ENCODE measurements at places on chromosomes 5 and 9.

- DNase-seq = no peak
Observed at GRCh38 chr5:151662805-151663204, 23.9 kb downstream of the SPARC start.

- no peak for DNase-seq
Observed at GRCh38 chr5:1762883-1763547, 36.6 kb downstream of the MRPL36 start.

- DNase-seq = no peak
Observed at GRCh38 chr5:61551637-61552313, 219.7 kb downstream of the ZSWIM6 start.

GRCh38 chr5:109351988-109352864 is 57.5 kb downstream of the PJA2 start:
- DNase-seq = no peak

- DNase-seq = no peak
Observed at GRCh38 chr5:125401724-125402622, 655.5 kb upstream of the ZNF608 start.

DNA sequence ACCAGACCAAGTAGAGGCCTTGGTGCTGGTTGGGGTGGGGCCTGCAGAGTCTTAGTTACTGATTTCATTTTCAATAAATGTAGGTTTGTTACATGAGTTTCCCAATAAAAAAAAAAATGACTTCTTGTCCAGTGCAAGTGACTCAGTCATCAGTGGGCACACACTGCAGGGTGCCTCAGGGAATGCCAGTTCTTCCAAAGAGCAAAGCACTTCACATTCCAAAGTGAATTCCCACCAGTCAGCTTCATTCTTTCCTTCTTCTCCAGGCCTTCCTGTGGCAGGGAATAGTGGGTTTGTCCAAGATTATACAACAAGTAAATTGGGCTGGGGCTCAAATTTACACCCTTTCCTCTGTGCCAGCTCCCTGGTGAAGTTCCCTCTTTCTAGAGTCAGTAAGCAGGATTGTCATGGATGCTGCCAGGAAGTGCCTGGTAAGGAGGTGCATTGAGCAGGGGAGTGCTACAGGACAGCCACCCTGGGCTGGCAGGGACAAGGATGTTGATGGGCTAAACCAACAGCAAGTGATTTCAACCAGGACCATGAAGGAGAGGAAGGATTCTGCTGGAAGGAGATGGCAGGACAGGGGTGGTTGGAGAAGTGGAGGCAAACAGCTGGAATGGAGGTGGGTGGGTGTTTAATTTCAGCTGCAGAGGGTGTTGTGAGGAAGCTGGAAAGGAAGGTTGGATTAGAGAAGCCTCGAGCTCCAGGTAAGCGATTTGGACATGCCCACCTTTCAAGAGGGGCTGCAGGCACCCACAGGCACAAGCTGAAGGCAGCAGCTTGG is 3.7 kb upstream of the B4GALT7 start:
- no peak for DNase-seq

- DNase-seq = peak; percentile 15
Observed at GRCh38 chr9:92669527-92669889, 423 bp downstream of the IPPK start.

DNA sequence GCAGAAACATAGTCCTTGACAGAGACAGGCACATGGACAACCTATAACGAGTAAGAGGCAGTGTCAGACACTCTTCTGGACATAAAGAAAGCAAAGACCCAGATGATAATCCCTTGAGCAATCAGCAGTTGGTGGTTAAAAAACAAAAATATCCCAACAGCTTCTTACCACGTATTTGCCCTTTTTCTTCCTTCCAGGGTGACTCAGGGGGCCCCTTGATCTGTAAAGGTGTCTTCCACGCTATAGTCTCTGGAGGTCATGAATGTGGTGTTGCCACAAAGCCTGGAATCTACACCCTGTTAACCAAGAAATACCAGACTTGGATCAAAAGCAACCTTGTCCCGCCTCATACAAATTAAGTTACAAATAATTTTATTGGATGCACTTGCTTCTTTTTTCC is 9.5 kb downstream of the GZMK start:
- DNase-seq = no peak

DNA sequence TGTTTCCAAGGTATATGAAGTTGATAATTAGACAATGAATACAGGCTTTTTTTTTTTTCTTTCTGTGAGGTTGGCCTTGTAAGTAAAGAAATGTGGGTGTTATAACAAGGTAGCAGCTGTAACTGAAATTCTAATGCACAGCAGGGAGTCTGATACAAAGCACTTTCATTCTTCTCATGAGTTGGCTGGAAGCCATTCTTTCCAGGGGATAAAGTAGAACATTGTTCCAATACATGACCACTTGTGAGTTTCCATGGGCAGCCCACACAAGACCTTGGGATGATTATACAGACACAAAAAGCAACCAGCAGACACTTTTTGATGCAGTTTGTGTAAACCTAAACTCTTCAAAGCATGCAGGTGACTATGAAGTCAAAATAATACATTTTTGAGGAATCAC is 1785.9 kb upstream of the WWC1 start:
- no peak for DNase-seq

- no peak for DNase-seq
Observed at GRCh38 chr9:134198791-134199190, 34.4 kb upstream of the RNU6ATAC start.

- no peak for DNase-seq
Observed at GRCh38 chr5:145204743-145205142, 630.4 kb downstream of the PRELID2 start.

- no peak for DNase-seq
Observed at GRCh38 chr9:75448281-75448680, 360.0 kb downstream of the OSTF1 start.

DNA sequence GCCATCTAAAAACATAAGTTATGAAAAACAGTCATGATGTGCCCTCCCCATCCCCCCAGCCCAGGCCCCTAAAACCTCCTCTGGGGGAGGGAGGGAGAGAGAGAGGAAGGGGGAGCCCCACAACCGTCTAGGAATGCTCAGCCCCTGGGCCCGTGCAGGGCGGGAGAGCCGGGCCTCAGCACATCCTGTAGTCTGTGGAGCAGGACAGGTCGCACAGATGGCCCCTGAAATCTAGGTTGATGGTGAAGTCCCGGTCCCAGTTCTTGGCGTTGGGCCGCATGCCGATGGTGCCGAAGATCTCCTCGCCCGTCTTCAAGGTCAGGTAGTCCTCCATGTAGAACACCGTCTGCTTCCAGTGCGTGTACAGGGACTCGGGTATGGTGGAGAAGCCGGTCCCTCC is 38.1 kb downstream of the RAB24 start:
- DNase-seq = no peak

GRCh38 chr5:103258957-103259704 is 568 bp downstream of the MACIR start:
- peak; percentile 28 for DNase-seq

GRCh38 chr5:181053488-181054121 is 13.5 kb downstream of the BTNL9 start:
- DNase-seq = no peak

- no peak for DNase-seq
Observed at GRCh38 chr9:131608493-131609037, 63.2 kb downstream of the PRRT1B start.

DNA sequence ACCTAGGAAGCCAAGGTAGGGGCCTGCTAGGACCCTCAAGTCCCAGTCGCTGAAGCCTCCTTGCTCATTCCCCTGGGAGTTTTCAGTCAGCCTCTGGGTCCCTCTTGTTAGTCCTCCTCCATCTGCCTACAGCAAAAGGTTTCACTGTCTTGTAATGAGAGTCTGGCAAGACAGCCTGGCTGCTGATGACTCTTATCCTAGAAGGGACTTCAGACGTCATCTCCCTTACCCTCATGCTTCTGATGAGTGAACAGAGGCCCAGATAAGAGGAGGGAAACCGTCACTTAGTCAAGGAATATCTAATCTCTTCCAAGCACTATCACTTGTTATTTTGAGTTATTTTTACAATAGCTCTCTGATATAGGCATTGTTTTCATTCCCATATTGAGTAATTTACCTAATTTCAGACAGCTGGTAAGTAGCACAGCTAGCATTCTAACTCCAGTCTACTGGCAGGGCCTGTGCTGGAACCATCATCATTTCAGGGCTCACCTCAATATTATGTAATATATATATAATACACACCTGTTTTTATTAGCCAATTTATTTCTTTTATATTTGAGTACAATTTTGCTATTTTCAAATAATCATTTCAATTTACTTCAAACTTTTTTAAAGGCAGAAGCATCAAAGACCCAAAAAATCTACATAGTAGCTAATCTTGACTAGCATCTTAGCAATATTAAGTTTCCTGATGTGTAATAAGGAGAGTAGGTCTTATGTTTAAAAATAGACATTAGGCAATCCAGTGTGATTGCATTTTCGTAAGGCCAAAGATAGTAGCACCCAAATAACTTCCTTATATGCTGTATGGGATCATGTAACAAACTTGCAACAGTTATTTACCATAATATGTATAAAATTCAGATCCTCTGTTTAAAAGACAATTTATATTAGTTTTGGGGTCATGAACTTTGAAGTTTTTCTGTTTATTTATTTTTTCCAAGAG is 7.9 kb downstream of the CMYA5 start:
- DNase-seq = no peak

GRCh38 chr5:109946610-109947009 is 256.9 kb downstream of the MAN2A1 start:
- no peak for DNase-seq

DNA sequence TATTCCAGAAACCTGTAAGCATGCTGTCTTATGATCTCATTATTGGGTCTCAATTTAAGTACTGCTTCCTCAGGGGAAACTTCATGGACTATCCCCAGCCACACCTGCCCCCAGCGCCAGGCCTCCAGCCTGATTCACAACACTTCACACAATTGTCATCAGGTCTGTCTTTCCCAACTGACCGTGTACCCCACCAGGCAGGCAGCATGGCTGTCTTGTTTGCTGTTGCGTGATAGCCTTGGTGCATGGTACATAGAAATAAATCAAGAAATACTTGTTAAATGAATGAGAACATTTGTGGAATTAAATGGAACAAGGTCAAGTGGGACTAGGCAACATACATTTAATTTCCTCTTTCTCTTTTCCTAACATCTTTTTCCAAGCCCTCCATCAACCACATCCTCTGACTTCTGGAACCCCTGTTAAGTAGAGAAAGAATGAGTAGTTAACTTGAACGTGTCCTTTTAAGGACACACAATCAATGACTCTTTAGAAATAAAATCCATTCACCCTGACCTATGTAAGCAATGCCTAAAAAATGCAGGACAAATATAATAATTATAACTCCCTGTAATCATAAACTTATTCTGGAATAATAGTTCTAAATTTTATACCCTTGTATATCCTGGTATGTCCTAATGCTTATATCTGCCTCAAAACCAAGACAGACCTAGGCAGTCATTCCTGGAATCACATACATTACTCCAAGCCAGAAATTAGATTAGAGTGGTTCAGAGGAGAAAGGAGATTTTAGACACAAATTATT is 17.2 kb upstream of the THG1L start:
- DNase-seq = no peak

- no peak for DNase-seq
Observed at GRCh38 chr5:135487037-135487395, 34.9 kb upstream of the TIFAB start.

GRCh38 chr5:168642019-168642418 is 62.9 kb upstream of the PANK3 start:
- no peak for DNase-seq

DNA sequence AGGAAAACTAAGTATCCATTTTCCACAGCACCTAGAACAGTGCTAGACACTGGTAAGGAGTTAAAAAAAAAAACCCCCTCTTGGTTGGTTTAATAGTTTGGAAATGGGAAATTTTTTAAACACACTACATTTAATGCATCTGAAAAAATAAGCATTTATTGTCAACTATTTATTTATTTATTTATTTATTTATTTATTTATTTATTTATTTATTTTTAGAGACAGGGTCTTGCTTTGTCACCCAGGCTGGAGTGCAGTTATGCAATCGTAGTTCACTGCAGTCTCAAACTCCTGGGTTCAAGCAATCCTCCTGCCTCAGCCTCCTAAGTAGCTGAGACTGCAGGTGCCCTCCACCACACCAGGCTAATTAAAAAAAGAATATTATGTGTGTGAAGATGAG is 51.6 kb downstream of the SNCAIP start:
- no peak for DNase-seq

DNA sequence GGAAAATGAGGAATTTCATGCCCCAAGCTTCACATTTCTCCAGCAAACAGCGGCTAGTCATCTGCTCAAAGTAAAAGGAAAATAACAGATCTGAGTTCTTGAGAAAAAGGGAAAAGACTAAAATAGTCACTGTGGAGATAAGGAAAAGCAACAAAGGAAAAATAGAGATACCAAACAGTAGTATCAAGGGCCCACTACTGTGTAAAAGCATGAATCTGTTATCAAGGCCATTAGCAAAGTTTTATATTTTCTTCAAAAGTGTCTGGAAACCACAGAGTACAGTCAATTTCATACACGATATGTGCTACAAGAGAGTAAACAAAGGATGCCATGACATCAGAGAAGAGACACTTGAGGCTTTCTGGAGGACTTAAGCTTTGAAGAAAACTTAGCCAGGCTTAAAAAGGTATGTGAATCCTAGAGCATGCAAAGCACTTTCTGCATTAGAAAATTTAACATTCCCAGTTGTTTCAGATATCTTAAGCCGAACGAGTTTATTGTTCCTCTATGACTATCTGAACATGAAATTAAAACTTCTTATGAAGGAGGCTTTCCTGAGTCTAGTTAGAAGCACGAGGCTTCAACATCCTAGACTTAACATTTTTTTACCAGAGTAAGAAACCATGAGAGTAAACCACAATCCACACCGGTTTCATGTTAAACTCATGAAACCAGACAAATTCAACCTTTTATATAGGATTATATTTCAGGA is 1.2 kb downstream of the TTC33 start:
- no peak for DNase-seq

GRCh38 chr5:82396871-82397514 is 118.8 kb upstream of the RPS23 start:
- DNase-seq = no peak

GRCh38 chr5:122311961-122312590 is at the start of gene SNCAIP:
Gene SNCAIP, plus strand, starts transcription at chr5:122312237. Its CDS starts 78,898 bp downstream, at chr5:122391135.
- DNase-seq = no peak

- DNase-seq = no peak
Observed at GRCh38 chr5:53039855-53040254, 50.7 kb downstream of the ITGA2 start.

DNA sequence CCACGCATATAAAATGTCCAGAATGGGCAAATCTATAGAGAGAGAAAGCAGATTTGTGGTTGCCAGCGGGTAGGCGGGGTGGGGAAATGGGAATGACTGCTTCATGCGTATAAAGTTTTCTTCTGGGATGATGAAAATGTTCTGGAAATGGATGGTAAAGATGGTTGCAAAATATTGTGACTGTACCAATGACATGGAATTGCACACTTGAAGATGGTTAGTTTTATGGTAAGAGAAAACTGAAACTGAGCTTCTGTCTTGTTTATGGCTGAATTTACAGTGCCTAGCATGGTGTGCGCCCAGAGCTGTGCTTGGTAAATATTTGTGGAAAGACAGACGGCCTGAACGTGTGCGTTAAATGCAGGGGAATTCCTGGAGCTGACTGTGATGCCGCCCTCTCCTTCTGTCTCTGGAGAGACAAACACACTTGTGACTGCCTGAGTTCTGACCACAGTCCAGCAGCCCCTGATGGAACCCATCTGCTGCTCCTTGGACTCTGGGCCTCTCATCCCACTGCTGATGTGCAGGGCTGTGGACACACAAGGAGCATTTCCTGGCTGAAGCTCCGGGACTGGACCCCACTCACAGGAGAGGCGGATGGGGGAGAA is 8.6 kb upstream of the PTGES start:
- no peak for DNase-seq

- no peak for DNase-seq
Observed at GRCh38 chr9:8389531-8389930, 590.0 kb upstream of the DMAC1 start.
